Hypothalamus (tissue), 51 donors: ENCODE measurements at places on chromosomes 4 and X.

- DNase-seq = no peak
These were observed 97.9 kb upstream of the PDHA1 start for GRCh38 chrX:19245711-19246269.

GRCh38 chr4:125911481-125911880 is 596.7 kb downstream of the FAT4 start:
- DNase-seq = no peak

DNA sequence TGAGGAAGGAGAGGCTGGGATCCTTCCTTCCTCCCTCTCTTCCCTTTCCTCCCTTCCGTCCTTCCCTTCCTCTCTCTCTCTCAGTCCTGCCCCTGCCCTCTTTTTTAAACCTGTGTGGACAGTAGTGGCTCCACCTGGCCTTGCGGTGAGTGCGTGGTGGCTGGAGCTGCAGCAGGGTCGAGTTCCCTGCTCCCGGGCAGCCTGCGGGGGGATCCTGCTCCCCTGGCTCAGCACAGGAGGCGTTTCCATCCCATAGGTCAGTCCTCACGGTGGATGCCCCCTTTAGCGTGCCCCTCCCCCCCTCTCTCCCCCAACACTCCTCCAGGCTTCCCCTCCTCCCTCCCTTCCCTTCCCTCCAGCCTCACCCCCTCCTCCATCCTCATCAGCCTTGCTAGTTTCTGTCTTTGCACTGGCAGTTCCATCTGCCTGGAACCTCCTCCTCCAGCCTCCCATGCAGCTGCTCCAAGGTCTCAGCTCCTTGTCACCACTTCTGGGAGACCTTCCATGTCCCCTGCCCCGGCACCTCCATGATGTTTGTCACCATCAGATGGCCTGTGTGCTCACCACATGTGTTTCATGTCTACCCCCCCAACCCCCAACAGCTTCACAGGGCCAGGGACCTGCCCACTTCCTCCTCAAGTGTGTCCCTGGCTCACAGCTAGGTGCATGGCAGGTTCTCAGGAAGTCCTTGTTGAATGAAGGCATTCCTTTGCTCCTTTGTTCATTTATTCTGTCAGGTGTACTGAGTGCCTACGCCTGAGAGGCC is 68.4 kb downstream of the PSAPL1 start:
- DNase-seq = no peak

GRCh38 chrX:49106930-49107329 is 16.6 kb downstream of the GPKOW start:
- DNase-seq = peak; percentile 7

DNA sequence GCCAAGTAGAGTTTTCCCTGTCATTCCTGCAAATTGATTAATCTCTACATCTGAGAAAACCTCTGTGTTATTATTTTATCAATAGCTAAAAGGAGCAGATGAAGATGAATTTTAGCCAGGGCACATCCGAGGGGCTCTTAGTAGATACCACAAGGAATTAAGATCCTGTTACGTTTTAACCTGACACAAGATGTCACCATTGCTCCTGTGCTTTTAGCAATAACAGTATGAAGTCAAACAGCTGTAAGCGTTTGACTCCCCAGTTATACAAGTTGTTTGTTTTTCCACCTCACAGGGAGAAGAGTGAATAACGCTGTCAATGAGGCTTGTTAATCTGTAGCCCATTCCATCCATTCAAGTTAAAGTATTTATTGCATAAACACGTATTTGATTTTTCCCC is 76.0 kb upstream of the AP1S2 start:
- DNase-seq = no peak

GRCh38 chr4:183101956-183102480 is 3.0 kb downstream of the WWC2 start:
- DNase-seq = no peak

DNA sequence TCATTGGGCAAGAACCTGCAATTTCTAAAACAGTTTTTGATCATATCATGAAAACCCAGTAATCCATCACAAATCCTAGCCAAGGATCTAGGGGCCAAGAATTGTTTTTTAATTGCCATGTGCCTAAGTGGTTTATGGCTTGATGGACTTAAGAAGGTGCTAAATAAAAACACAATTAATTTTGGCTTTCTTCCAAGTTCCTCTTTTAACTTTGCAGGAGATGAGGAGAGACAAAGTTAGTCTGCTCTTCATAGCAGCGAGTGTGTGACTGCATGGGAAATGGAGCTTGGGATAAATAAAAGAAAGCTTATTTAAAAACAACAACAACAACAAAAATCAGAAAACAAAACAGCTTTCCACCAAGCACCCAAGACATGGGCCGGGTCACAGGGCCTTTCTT is 41.4 kb downstream of the ARHGEF9 start:
- DNase-seq = no peak

GRCh38 chrX:148788449-148788848 is 288.0 kb downstream of the AFF2 start:
- DNase-seq = no peak

GRCh38 chr4:158496030-158496741 is 25.5 kb upstream of the RXFP1 start:
- no peak for DNase-seq

DNA sequence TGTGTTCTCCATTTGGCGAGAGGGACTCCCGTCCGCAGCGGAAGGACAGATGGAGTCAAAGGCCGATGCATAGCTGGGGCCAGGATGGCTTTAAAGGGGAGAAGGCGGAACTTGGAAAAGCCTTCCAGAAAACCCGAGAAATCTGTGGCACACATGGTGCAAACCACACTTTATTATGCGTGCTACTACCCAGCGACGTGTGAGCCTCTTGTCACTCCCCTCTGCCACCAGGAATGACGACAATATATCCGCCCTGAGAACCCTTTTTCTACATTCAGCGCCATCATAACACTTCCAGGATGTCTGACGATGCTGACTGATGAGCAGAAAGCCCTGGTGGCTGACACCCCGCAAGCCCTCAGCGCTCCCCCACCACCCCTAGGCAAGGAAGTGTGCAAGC is 689 bp upstream of the DCHS2 start:
- no peak for DNase-seq

DNA sequence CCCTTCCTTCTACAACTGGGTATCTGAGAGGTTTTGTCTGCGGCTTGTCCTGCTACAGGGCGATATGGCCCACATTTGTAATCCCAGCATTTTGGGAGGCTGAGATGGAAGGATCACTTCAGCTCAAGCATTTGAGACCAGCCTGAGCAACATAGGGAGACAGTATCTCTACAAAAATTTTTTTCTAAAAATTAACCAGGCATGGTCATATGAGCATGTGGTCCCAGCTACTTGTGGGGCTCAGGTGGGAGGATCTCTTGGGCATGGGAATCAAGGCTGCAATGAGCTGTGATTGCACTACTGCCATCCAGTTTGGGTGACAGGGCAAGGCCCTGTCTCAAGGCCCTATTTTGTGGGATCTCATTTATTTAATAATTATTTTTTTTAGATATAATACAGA is 420.6 kb upstream of the PABPC4L start:
- no peak for DNase-seq

- DNase-seq = no peak
These were observed 36.6 kb downstream of the ANAPC10 start for GRCh38 chr4:145061318-145061920.

DNA sequence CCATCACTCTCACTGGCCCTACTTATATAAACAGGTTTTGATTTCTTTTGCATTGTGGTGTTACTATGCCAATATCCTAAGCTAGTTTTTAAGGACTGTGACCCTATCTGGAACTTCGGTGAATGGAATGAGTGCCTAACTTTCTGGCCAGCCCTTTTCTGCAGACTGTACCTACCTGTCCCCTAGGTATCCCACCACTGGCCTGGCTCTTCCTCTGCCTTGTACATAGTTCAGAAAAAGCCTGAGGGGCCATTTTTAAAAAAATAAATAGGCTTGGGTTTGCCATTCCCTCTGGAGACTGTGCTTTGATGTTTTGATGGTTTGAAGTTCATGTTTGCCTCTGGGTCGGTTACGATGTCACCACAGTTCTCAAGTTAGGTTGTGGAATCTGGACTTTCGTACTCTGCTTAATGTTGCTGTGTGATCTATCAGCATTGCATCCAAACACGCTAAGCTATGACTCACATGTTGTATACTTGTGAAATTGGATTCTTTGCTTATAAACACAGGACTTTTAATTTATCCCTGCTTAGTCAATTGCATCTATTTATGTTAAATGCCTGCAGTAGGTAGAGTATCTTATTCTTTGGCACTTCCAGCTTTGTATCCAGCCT is 182.0 kb downstream of the ANKRD50 start:
- no peak for DNase-seq

DNA sequence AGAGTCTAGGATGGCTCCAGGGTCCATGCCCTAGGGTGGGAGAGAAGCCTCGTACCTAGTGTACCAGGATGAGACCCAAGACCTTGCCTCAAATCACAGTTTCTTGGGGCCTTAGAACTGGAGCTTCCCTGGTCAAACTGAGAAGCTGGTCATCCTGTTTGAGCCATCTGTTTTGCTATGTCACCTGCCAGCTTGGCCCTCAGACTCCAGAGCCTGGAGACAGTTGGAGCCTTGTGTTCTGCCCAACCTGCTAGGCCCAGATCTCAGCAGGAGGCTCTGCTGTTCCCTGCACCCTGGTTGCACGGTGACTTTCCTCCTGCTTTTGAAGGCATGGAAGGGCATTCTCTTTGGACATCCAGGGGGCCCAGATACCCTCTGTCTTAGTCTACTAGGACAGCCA is 206.3 kb upstream of the ATP6AP2 start:
- no peak for DNase-seq

GRCh38 chr4:14184265-14184664 is 556.7 kb upstream of the BOD1L1 start:
- DNase-seq = no peak

DNA sequence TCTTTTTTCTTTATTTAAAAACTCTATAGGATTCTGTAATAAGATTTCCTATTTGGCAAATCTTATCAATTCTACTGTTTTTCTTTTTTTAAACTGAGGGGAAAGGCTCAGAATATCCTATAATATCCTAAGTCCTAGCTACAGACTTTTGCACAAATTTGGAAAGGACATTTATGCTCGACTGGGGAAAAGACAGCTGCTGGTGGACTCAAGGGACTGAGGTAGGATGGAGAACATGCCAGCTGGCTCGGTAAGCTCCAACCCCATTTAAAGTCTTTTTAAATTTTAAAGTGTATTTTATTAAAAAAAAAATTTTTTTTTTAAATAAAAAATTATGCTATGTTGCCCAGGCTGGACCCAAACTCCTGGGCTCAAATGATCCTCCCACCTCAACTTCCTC is 36.8 kb downstream of the BOD1L1 start:
- DNase-seq = no peak

- DNase-seq = no peak
These were observed 9.2 kb upstream of the MAML3 start for GRCh38 chr4:140163029-140163810.

DNA sequence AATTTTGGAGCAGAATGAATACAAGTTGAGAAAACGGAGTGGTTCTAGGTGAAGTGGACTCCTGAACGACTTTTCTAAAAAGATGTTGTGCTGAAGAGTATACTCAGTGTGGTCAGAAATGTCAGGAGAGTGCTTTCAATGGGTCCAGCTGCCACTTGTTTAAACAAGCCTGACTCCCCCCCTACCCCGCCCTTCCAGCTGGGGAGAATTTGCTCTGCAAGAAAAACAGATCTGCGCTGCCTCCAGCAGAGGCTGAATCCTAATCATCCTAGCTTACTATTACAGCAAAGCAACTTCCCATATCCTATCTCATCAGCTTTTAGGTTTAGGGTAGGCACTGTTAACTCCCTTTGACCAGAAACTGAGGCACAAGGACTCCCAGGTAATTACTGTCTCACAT is 1.9 kb downstream of the MAP3K15 start:
- DNase-seq = no peak

GRCh38 chrX:39170464-39170863 is 369.2 kb downstream of the MID1IP1 start:
- no peak for DNase-seq

DNA sequence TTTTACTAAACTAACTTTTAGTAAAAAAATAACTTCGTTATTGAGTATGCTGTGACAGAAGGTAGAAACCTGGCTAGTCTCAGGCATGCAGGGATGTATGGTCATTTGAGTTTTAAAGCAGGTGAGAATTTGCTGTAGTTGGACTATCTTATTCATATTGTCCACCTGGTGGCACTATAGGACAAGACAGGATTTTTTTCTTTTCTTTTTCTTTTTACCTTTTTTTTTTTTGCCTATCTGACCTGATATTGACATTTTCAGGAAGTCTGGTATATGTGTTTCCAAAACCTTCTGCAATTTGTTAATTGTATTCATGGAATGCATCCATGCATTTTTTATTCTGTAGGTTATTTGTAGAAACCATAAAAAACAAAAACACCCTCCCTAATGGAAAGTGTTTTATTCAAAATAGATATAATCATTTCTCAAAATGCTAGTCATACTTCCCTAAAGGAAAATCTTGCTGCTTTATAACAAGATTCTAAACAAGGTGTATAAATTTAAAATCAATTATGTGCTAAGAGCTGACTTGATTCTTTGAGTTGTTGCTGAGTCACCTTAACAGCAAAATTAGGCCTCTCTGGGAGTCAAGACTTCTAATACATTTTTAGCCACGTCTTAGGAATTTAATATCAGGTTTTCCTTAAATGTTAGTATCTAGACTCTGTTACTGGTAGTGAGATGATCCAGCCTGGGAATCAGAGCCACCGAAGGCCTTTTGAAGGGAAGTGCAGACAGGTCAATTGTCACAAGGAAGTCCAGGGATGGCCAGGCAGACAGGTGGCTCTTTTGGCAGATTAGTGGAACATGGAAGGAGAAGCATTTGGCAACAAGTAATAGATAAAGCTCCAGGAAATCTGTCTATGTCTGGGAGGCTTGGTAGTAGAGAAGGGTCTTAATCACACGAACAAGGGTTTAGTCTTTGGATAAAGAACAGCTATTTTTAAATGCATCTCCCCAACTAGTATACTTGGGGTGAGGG is 201.3 kb upstream of the GNPDA2 start:
- no peak for DNase-seq

DNA sequence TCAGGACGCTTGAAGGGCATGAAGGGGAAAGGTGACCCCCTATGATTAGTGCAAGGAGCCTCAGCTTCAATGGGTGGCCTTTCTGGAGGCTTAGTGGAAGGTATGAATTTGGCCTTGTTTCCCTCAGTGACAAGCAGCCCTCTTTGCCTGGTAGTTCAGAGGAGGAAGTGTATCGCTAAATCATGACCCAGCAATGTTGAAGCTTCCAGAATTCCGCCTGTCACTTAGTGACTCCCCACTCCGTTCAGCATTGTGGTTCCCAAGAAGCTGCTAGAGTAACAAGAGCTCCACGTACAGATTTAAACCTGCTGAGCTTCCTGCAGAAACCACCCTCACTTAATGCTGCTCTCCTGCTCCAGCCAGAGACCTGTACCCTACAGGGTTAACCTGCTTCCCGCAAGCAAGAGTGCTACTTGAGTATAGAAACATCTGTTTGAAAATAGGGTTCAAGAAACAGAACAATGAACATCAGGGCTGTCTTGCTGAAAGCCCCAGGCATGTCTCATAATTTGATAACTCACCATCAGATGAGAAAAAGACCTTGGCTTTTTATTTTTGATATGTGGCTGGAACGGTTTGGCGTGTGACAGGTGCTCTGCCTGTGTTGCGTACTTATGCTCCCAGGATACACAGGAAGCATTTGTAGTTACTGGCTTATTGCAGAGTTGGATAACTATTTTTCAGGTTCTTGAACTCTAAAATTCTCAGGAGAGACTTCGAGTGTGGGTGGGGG is 105.2 kb downstream of the UCHL1 start:
- DNase-seq = no peak
